ENCODE measurements at places on chromosomes 7 and 10. TPM values are rescaled to one million over a fixed set of nuclear protein-coding genes. Genes with fewer than 3 reads are reported as not detected.

Gene CNTNAP2
- 14.0 TPM for total RNA-seq

DNA sequence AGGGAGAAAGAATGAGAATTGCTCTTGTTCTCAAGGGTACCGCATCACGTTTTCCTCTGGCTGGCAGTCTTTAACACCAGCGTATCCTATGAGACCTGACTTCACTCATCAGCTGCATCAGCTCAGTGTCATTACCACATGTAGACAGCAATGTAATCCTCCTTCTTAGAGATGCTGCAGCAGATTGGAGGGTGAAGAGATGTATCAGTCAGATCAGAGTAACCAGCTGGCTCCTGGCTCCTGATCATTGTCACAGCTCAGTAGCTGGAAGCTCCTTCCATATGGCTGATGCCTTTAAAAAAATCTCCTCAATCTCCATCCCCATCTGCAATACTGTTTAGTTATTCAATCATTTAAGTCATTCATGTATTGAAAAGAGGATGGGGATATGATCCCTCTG is 39.7 kb upstream of the EPHB6 start:
- DNase-seq = no peak

DNA sequence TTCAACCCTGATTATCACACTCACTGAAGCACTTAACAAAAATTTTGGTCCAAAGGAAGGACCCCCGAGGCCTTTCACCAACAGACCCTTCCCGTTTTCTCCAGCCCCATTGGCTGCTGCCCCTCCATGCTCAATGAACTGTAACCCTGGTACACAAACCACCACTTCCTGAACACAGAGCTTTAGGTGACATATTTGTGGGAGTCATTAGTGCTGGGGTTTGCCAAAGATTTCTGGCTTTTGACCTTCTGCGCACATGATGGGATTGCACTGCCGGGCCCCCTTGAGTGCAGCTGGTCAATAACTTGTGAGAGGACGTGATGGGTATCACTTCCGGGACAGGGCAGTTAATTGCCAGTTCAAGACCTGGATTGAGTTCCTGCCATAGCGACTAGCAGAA is 9.0 kb upstream of the CAMK1D start:
- no peak for DNase-seq

Gene FOXP2
- 3.3 TPM for total RNA-seq

DNA sequence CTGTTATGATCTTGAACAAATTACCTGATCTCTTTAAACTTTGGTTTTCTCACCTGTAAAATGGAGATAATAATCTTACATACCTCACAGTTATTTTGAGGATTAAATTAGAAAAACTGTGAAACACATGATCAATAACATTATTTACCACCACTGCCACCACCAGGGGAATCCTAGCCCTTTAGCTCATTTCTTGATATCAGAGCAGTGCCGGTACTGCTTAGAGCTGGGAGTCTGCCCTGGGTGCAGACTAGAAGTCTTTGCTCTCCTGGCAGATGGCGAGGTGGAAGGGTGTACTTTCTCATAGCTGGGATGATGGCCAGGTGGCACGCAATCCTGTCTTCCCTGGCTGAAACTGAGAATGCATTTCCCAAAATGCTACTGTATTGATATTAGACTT is 12.7 kb upstream of the EFCAB10 start:
- no peak for DNase-seq

DNA sequence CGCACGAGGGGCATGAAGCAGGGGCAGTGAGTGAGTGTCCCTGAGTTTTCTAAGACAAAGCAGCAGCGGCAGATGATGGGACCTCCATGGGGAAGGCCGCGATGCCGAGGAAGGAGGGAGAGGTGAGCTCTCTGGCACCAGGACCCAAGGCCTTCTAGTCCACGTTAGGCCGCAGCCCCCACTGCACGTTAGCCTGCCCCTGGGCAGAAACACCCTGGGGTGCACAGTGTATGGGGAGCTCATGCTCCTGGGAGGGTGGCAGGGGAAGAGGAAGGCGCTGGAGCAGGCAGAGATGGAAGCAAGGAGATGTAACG is 97.3 kb upstream of the IKZF1 start:
- no peak for DNase-seq

- peak; percentile 97 for DNase-seq
Observed at GRCh38 chr7:2399848-2400587, 3.4 kb upstream of the CHST12 start.

GRCh38 chr10:21125471-21126228 is 228.5 kb upstream of the NEBL start:
- no peak for DNase-seq

- DNase-seq = no peak
Observed at GRCh38 chr10:92590623-92591549, 2.0 kb upstream of the KIF11 start.

DNA sequence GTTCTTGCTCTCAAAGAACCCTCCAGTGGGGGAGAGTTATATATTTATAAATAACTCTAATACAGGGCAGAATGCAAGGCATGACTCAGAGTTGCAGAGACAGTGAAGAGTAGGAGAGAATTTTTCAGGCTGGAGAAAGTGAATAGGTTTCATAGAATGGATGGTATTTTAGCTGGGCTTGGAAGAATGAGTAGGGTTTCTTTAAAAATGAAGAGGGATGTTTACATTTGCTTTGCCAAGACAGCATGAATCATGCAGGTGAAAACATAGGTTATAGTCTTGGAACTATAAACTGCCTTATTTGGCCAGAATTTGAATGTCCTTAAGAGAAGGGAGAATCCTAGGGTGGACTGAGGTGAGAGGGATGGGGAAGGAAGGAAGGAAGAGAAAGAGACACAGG is 124.8 kb downstream of the CPED1 start:
- peak; percentile 56 for DNase-seq

Gene SPDYE5
- total RNA-seq = not detected

Gene SGCE
- 38.3 TPM for total RNA-seq

DNA sequence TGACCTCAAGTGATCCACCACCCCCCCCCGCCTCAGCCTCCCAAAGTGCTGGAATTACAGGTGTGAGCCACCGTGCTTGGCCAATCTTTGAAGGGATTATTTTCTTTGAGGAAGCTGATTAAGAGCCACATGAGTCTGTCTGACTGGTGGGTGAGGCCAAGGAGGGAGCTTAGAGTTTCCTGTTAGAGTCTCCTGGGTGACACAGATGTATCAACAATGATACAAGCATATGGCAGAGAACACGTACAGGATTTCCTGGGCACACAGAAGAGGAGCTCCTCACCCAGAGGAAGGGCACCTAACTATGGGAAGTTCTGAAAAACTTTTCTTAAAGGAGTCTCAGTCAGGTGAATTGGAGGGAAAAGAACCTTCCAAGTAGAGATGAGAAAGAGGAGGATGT is 69.4 kb downstream of the GOLGA7B start:
- DNase-seq = no peak

Gene MKRN1
- total RNA-seq = 95.7 TPM

DNA sequence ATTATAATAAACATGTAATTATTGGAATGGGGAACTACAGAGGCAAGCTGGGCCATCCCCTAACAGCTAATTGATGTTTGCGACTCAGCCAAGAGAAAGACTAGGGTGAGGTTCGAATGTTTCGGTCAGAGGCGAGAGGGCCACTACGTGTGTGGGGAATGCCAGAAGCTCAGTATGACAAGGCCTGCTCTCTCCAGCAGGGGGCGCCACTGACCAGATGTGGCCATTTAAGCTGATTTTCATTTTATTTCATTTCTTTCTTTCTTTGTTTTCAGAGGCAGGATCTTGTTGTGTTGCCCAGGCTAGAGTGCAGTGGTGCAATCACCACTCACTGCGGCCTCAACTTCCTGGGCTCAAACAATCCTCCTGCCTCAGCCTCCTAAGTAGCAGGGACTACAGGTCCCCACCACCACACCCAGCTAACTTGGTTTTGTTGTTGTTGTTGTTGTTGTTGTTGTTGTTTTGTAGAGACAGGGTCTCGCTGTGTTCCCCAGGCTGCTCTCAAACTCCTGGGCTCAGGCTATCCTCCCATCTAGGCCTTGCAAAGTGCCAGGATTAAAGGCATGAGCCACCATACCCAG is 38.1 kb downstream of the TMEM130 start:
- DNase-seq = no peak

Gene PKD2L1
- not detected for total RNA-seq

DNA sequence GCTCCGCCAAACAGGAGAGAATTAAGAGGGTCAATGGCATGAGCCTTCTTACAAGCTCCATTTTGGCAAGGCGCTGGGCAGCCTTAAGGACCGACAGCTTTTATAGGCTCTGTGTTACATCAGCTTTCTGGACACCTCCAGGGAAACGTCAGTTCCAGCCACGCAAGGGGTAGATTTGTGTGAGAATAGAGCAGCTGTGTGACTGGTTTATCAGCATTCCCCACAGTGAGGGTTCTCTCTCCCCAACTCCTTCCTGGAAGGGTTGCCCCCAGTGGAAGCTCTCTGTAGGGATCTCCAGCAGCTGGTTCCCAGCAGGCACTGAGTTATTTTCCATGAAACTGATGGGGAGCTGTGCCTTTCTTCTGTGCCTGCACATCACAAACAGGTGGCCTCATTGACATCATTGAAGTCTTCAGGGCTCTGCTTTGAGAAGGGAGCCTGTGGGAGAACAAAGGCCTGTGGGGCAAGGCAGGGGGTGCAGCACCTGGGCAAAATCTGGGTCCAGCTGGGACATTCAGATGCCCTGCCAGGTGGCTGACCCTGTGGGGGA is at the start of gene CUZD1:
Gene CUZD1 (minus strand): TSS at position 75 of the 550 bp plus-strand sequence. CDS start 14 bp downstream, at position 61.
- DNase-seq = no peak

GRCh38 chr7:113825832-113826231 is 93.0 kb downstream of the PPP1R3A start:
- DNase-seq = no peak

GRCh38 chr10:128324058-128324827 is 198.0 kb upstream of the MKI67 start:
- no peak for DNase-seq

Gene COL13A1
- 0.86 TPM for total RNA-seq

- peak; percentile 34 for DNase-seq
Observed at GRCh38 chr10:79189853-79190435, 121.2 kb downstream of the ZMIZ1 start.

Gene ANKRD2
- 0.36 TPM for total RNA-seq

Gene CTTNBP2
- 4.9 TPM for total RNA-seq

DNA sequence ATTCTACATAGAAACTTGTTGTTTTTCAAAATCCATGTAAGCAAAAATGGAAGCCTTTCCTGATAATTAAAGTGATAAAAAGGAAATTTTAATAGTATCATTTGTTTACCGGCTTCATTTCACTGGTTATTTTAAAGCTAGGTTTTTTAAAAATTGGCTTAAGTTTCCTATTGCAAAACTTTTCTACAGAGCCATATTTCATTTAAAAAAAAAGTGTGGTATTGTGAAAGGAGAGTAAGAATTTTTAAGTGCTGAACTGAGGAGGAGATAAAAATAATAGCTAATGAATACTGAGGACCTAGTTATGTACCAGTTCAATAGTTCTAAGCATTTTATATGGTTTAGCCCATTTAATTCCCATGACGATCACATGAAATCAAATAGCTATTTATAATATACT is 172.2 kb upstream of the COL1A2 start:
- no peak for DNase-seq

- no peak for DNase-seq
Observed at GRCh38 chr10:131997366-131998049, 15.8 kb upstream of the BNIP3 start.

DNA sequence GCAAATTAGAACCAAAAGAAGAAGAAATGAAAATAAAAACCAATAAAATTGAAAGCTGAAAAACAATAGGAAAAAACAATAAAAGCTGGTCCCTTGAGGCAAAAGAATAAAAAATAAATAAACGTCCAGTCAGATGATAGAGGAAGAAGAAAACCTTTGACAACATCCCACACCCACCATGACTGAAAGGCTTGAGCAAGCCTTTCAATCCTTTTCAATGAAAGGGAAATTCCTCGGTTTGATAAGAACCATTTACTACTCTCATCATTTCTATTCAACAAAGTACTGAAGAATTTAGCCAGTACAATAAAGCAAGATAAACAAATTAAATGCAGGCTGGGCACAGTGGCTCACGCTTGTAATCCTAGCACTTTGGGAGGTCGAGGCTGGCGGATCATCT is 3.8 kb downstream of the SLC25A40 start:
- DNase-seq = no peak

GRCh38 chr7:132347858-132348257 is 228.4 kb downstream of the PLXNA4 start:
- DNase-seq = no peak

DNA sequence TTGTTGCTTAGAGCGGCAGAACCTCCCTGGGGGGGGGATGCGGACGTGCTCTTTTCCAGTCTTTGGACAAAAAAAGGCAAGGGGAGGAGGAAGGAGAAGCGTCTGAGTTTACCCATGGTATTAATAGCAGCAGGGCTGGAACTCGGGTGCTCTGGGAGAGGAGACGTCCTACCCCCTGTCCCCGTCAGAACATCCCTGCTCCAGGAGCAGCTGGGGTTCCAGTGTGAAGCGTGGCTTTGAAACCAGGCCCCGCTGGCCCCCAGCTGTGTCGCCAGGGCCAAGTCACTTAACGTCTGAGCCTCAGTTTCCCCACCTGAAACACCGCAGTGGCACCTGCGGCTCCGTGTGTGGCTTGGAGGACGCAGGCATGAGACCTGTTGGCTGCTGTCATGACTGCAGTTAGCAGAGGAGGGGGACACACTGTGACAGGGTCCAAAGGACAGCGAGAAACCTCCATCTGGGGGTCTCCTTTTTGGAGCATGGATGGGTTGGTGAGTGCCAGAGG is 1.4 kb downstream of the AMZ1 start:
- no peak for DNase-seq

DNA sequence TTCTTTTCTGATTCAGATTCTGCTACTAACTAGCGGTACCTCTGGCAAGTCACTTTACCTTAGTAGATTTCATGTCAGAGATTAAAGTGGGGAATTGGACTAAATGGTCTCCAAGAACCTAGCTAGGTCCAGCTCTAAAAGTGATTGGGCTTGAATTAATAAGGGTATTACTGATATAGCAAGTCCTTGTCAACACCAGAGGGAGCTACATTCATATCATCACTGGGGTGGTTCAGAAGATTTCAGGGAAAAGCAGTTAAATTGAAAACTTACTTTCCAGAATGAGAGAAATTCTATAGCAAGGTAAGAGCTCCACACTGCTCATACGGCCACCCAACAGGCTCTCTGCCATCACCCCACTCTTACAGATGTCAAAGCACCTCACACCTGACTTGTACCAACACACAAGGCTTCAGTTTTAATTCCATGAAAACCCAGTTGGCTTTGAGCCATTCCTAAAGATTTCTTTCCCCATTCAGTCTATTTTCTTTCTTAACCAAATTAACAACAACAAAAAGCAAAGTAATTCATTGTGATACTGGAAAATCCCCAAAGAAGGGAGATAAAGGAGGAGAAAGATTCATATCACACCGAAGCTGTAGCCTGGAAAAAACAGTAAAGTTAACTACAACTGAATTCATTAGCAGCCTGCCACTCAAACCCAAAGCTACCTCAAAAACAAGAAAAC is 38.0 kb upstream of the SPOCK2 start:
- peak; percentile 36 for DNase-seq

GRCh38 chr7:101208794-101209193 is 8.0 kb upstream of the MOGAT3 start:
- no peak for DNase-seq

DNA sequence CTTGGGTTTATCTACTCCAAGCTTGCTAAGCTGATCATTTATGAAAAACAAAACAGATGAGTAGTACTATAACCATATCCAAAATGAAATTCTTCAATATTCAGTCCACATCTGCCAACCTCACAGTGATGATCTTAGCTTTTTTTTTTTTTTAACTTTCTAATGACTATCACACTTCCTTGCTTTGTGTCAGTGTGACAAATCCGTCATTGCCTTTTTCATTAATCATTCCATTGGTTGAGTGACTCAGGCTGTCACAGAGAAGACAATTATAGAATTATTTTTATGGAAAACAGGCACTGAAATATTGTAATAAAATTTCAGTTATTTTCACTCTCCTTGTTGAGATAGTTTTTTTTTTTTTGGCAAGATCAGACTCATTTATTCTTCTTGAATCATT is 70.7 kb downstream of the CPVL start:
- DNase-seq = no peak

Measured in astrocyte (in vitro differentiated cells and primary cell).